ENCODE measurements at places on chromosomes 7 and 10.
A peak's percentile ranks its signal among the peaks of the same experiment; 100 is the strongest.

DNA sequence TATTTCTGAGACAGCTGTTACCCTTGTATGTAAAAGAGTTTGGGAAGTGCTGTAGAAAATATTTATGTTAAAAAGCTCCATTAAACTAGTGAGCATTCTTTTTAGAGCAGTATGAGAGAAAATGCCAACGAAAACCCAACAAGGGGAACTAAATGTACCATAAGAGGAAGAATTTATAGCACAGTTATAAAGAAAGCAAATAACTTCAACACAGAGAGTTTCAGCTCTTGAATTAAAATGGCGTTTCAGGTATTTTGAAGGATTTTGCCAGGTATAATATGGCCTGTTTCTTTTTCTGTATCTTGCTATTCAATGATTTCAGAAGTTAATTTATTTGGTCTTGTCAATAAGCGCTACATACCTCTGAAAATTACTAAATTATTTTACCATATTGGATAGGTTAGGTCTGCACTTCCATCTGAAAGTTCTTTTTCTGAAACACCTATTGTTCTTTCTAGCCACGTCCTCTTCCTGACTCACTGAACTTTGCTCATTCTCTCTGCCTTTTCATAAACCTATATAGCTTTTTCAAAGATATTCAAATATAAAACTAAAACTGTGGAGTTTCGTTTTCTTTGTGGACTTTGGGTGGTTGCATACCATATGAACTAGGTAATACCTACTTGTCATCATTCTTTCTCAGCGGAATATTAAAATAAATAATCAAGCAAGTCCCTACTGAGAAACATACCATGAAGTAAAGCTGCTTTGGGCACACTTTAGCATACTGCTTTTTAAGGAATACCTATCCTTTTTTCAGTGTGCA lies 136.1 kb downstream of the SEMA3A start:
- no peak for DNase-seq

GRCh38 chr7:121360564-121360963 lies 31.8 kb downstream of the WNT16 start:
- DNase-seq: no peak

DNA sequence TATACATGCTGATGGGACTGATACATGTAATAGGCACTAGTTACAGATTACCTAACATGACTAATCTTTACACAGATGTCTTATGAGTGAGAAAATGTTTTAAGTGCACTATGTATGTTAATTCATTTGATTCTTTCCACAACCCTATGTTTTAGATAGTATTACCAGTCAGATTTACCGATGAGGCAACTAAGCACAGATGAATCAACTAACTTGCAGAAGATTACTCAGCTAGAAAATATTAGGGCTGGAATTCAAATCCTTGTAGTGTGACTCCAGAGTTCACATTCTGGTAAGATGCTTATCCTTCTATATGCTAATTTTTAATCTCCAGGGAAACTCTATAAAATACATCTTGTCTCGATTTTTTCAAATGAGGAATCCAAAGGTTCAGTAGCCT lies 964.9 kb downstream of the REEP3 start:
- DNase-seq: no peak

DNA sequence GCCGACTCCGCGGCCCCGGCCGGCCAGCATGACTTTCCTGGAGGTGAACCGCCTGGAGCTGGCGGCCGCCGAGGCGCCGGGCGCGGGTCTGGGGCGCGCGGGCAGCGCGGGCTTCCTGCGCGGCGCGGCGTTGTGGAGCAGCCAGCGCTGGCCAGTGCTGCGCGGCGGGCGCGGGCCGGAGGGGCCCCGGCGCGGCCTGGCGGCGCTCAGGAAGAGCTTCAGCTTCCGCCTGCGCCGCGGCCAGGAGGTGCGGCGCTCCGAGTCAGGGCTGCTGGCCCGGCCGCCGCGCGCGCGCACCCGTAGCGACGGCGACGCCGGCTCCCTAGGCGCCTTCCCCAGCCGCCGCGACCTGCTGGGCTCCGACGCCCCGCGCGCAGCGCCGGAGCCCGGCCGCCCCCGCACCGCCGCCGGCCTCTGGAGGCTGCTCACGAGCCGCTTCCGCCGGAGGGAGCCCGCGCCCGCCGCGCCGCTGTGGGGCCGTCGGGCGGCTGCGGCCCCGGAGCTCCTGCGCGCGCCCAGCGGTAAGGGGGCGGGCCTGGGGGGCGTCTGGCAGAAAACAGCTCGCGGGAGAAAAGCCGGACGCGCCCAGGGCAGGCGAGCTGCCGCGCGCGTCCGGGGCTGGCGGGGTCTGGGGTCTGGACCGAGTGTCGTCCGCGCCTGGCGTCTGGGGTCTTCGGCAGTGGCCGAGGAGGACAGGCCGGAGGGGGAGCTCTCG lies 29.0 kb downstream of the AGAP3 start:
- DNase-seq: peak; percentile 23

GRCh38 chr7:44617225-44617890 lies 10.9 kb downstream of the OGDH start:
- DNase-seq: no peak

DNA sequence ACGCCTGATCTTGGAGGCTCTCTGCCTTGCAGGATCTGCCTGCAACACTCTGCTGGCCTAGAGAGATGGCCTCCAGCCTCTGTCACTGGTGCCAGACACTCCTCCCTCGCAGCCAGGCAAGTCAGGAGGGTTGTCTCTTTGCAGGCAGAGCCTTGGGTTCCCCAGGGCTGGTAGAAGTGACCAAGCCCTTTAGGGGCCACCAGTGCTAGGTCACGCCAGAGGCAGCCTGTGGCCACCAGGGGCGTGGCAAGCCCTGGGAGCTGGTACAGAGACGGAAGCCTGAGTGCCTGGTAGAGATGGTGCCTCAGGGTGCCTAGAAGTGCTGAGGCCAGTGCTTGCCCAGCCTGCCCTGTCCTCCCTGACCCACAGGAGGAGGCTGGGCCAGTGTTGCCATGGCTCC lies 9.1 kb downstream of the ADCYAP1R1 start:
- DNase-seq: no peak
